SK-N-SH treated with all-trans-retinoic acid at 6 μM for 48 hours (cell line): ENCODE measurements at places on chromosomes 12 and 14.

DNA sequence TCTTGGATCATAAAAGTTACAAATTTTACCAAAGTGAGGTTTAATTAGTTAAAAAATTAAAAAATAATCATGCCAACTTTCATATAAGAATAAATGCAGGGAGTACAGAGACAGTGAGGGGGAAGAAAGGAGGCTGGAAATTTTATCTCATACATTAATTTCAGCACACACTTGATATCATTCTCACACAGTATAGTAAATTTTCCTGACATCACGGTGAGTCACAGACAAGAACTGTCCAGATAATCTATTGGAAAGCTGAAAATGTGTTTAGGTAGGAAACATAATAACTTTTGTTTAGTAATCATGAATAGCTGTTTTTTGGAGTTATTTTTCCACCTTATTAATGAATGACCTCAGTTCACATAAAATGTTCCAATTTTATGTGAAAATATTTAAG, 1204.8 kb downstream of the GALC start:
- ATAC-seq: peak; percentile 30; the same call in 1 of the 3 replicates

GRCh38 chr12:1872448-1872847, 46.0 kb downstream of the CACNA2D4 start:
- ATAC-seq: no peak

- ATAC-seq: no peak
These were observed 125.0 kb upstream of the FUT8 start for GRCh38 chr14:65287264-65288131.

DNA sequence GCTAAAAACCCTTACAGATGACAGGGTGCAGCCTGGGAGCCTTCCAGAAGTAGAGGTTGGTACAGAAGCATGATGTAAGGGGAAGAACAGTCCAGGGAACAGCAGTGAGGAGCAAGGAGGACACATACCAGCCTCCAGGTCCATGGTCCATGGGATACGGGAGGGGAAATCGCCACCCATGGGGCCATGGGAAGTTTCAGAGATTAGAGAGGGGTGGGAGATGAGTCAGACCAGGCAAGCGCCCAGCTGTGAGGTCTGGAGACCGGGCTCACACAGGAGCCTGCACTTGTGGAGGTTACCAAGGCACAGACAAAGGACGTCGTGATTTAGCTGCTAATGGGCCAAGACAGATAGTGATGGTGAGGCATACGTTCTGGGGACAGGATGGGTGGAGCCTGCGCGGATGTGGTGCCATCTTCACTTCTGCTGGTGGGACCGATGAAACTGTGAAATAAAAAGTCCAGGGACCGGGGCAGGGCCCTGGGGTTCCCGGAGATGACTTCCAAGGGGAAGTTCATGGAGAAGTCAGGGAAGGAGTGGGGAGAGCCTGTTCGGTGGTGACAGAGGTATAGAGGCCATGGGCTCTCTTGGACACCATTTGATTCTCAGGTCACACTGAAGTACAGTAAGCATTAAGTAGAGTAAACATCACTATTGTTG, 17.7 kb upstream of the LRP1-AS start:
- ATAC-seq: no peak; the same call in 2 of the 3 replicates

- no peak for ATAC-seq
These were observed 89.6 kb upstream of the NCOR2 start for GRCh38 chr12:124656947-124657434.
